ENCODE measurements at places on chromosomes 11 and 22.

DNA sequence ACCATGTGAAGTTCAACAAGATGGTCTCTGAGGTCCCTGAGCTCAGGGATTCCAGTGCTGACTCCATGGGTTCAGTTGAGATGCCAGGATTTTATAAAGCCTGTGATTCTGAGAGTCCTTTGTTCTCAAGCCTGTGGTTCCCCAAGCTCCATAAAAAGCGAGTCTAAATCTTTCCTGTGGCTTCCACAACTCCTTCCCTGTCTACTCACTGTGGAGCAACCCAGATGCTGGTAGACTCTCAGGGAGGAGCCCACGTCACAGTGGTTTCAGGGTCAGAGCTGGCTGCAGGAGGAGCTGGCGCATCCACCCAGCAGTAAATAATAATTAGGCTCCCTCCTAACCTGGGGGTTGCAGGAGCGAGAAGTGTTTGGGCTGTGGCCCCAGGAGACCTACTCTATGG is 2.0 kb upstream of the RELT start:
- DNase-seq = no peak

DNA sequence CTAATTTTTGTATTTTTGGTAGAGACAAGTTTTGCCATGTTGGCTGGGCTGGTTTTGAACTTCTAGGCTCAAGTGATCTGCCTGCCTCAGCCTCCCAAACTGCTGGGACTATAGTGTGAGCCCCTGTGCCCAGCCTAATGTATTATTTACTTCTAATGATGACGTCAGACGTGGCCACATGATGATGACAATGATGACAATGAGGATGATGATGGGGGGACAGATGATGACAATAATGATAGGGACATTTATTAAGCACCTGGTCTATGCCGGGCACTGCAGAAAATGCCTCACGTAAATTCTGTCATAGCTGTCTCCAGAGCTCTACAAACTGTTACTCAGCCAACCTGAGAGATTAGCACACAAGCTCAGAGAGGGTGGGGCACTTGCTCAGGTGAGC is 169.3 kb downstream of the SHANK2 start:
- DNase-seq = no peak

- DNase-seq = no peak
Measured at GRCh38 chr22:17358415-17358814, 10.8 kb upstream of the CECR2 start.

DNA sequence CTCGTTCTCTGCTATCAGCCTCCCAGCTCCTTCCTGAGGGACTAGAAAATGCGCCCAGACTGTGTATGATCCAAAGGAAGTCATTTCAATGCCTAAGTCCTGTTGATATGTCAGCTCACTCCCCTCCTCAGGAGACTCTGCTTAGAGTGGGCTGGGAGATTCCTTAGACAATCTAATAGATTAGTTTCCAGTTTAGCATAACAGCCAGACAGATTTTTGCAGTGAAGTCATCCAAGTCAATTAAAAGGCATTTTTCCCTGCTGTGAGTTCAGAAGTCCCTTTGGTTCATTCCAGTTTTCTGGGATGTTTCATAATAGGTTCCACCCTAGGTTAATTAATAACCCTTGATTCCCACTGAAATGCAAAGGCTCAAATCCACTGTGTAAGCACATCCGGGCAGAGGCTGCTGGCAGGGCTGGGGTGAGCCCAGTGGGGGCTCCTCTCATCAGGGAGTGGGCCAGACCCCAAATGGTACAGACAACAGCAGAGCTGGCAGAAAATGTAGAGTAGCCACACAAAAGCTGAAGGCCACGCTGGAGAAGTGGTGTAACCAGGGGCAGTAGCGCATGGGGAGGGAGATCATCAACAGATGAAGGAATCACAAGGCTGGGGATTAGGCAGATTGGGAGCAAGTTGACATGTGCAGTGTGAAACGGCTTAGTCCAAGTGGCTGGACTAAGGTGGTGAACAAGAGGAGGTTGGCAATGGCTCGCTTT is 90.6 kb downstream of the SYN3 start:
- DNase-seq = no peak

DNA sequence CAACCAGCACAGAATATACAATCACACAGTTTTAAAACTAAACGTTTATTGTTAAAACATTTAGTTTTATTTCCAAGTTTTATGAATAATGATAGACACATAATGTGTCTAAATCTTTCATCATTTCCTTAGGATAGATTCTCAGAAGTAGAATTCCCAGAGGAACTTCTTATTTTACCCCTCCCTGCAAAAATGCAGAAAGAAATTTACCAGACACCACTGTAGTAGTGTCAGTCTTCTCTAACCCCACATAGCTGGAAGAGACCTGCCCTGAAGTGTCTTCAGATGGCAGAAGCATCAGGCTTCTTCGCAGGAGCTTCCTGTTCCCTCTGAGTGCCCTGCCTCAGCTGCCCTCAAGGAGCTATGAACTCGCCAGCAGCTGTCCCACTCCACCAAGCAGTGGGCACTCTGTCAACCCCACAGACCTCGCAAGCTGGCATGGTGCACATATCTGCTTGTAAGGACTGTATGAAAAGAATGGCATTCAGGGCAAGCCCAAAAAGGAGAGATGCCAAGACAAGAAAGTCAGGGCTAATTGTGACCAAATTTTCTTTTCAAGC is 28.5 kb upstream of the PAK1 start:
- no peak for DNase-seq

GRCh38 chr22:42385696-42386095 is 46.5 kb downstream of the NFAM1 start:
- DNase-seq = no peak

Data from fibroblast of lung (primary cell).